ENCODE measurements at places on chromosomes 6 and 20.

GRCh38 chr20:36478137-36478905, 63.0 kb upstream of the MYL9 start:
- no peak for DNase-seq

- DNase-seq, result no peak
Measured at GRCh38 chr20:54433636-54434035, 41.8 kb upstream of the DOK5 start.

DNA sequence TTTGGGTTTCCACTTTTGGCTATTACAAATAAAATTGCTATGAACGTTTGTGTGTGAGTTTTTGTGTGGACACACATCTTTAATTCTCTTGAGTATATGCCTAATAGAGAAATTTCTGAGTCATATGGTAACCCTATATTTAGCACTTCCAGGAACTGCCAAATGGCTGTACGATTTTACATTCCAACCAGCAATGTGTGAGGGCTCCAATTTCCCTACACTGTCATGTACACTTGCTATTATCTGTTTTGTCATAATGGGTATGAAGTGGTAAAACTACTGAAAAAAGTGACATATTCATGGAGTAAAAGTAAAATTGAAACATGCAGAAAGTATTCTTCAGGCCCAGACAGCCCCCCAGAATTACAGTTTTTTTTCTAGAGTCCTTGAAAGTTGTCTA, 59.6 kb upstream of the ESR1 start:
- DNase-seq, result no peak

DNA sequence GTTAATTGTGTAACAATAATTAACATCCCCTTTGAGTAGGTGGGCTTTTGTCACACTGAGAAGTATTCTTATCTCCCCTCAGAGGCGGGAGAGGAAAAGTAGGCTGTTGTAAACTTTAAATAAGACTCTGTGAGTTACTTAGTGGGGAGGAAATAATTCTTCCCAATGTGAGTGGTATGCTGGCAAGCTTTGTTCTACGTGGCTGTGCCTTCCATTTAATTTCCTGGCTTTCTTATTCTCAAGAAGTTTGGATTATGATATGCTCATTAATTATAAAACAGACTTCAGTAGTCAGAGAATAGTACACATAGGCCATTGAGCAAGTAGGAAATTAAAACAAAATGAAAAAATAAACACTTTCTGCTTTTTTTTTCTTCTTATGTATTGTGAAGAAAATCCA, 19.1 kb downstream of the ADGRB3 start:
- DNase-seq, result no peak

- no peak for DNase-seq
Measured at GRCh38 chr6:163897030-163897429, 482.5 kb downstream of the QKI start.

DNA sequence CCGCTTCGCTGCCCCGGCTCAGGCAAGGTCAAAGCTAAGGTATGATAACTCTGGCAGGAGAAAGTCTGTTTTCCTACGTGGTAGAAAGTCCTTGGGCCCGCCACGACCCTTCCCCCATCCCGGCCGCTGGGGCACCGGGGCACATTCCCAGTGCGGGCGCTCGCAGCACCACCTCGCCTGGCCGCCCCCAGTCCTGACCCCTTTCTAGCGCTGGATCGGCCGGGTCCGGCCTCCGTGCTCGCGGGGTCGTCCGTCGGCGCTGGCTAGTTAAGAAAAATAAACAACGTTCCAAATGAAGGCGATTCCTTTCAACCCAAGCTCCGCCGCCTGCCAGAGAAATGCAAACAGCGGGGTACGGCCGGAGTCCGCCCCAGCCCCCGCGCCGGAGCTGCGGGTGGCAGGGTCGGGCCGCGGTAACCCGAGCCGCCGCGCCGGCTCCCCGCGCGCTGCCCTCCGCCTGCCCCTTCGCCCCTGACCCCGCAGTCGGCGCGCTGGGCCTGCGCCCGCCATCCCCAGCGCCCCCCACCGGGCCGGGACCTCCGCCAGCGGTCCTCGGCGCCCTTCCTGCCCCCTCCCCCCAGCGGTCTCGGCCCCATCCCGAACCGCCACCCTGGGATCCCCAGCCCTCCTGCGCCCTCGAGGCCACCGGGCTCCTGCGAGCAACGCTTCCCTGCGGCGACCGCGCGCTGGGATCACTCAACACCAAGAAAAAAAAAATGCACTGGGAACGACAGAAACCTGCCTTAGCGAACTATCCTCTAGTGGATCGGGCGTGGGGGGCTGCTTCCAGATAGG, 37.6 kb downstream of the NCR2 start:
- DNase-seq, result no peak

- DNase-seq, result no peak
Measured at GRCh38 chr6:155412335-155412734, 43.3 kb downstream of the NOX3 start.

DNA sequence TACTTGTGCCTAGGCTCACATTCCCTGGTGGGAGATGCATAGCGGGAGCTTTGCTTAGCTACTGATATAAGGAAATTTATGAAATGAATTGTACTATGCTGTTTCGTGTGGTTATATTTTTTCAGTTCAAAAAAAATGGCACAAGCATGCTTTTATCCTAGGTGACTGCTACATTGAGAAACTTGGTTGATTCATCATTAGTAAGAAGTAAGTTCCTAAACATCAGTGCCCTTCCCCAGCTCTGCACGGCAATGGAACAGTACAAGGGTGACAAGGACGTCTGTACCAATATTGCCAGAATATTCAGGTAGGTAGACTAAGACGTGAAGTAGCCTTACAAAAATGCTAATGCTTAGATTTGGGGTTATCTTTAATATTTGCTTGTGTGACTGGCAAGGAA, 79.7 kb downstream of the ARMC2 start:
- DNase-seq, result no peak

DNA sequence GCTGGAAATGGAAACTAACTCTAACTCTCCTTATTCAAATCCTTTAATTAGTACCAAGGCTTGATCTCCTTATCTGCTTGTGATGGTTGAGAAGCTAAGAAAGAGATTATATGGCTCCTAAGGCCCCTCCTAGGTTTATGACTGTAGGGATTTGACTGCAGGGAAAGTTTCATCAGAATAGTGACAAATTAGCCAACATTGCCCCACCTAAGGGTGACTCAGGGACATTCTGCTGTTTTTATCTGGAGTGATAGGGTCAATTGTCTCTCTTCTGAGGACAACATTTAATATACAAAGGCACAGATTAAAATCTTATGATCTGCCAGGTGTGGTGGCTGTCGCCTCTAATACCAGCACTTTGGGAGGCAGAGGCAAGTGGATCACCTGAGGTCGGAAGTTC, 138.1 kb upstream of the MARCKS start:
- DNase-seq, result no peak

GRCh38 chr20:10747019-10747418, 73.2 kb upstream of the JAG1 start:
- DNase-seq, result no peak

DNA sequence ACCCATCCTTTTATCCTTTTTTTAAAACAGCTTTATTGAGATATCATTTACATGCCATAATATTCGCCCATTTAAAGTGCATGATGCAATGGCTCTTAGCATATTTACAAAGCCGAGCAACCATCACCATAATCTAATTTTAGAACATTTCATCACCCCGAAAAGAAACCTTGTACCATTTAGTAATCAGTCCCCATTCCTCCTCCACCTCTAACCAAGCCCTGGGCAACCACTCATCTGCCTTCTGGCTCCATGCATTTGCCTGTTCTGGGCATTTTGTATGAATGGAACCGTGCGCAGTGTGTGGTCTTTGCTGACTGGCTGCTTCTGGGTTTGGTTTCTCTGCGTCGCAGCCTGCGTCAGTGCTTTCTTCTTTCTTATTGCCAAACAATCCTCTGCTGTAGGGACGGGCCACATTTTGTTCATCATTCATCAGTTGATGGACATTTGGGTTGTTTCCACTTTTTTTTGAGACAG, 10.2 kb upstream of the EEF1A2 start:
- no peak for DNase-seq

- DNase-seq, result no peak
Measured at GRCh38 chr20:22562620-22563019, 21.8 kb downstream of the FOXA2 start.

- no peak for DNase-seq
Measured at GRCh38 chr20:54203281-54203680, 4.6 kb upstream of the PFDN4 start.

DNA sequence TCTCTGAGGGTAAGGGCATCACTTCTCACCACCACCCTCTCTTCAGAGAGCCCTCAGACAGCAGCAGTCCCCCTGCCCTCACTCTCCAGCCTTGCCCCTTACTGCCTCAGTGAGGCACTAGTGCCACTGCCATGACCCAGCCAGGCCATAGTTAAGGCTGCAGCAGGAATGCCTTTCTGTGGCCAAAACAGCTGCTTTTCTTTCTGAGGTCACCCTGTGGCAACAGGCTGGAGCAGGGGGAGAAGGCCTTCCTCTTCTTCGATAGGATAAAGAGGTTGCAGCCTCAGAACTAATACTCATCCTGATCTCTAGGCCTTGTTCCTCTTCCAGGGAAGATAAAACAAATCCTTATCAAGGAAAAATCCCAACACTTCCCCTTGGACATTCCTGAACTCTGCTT, 56.8 kb upstream of the ECI2 start:
- no peak for DNase-seq

DNA sequence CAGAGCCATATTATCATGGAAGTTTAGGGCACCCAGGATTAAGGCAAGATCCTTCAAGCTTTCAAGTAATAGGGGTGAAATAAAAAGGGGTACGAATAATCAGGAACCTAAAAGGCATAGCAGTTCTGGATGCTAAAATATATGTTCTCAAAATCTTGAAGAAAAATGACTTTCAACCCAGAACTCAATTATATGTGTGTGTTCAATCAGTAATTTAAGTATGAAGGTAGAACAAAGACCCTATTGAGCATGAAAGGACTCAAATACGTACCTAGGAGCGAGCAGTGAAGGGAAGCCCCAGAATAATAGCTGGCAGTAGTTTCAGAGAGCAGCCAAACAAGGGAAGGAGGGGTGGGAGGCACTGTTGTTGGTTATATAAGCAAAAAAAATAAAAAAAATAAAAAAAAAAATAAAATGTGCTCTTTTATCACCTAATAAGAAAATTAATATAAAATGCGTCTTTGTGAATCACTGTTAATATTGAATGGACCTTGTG, 45.4 kb downstream of the MYO6 start:
- no peak for DNase-seq

DNA sequence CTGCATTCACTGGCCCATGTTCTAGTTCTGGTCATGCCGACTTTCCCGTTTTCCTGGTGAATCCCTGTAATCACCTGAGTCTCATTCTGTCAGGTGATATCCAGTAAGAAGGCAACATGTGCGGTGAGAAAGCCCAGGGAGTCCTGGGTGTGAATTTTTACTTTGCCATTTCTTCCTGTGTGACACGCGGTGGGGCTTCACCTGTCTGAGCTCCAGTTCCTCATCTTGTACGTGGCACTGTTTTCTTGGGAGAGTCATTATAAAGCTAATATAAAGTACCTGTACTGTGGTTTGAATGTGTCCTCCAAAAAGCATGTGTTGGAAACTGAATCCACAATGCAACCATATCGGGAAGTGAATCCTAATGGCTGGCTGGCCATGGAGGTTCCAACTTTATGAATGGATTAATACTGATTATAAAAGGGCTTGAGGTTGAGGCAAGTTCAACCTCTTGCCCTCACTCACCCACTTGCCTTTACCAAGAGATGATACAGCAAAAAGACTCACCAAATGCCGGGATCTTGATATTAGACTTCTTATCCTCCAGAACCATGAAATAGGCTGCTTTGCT, 5.1 kb downstream of the HLA-E start:
- DNase-seq, result no peak

GRCh38 chr6:15626878-15627674, 35.8 kb downstream of the DTNBP1 start:
- no peak for DNase-seq

GRCh38 chr6:15411766-15412165, 165.9 kb downstream of the JARID2 start:
- DNase-seq, result no peak
